HS-27A (cell line): ENCODE measurements at places on chromosomes 7 and 10.
A peak's percentile ranks its signal among the peaks of the same experiment; 100 is the strongest.

DNA sequence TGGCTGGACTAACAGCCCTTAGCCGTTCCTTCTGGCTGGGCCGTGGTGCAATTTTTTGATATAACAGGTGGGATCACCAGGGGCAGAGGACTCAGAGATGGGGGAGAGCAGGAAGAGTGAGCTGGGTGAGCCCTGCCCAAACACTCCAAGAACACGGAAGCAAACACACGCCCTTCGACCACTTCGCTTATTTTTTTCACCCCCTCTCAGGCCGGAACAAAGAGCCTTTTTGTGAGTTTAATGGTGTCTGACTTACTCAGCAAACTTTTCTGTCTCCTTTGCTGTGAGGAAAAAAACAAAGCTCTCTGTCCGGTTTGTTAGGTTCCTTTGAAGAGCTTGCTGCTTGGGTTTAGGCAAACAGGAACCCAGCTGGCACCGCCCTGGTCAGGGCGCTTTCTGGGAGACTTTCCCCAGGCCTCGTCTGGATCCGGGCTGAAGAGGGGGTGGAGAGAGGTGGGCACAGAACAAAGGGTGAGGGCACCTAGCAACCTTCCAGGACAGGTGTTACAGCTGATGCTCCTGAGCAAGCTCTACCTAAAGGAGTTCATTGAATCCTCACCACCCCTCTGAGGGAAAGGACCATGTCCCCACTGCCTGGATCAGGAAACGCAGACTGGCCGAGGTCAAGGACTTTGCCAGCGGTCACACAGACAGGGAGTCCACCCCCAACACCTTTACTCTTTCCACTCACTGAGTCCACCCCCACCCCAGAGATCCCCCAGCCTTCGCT, 23.3 kb downstream of the CALML3 start:
- DNase-seq, result no peak

DNA sequence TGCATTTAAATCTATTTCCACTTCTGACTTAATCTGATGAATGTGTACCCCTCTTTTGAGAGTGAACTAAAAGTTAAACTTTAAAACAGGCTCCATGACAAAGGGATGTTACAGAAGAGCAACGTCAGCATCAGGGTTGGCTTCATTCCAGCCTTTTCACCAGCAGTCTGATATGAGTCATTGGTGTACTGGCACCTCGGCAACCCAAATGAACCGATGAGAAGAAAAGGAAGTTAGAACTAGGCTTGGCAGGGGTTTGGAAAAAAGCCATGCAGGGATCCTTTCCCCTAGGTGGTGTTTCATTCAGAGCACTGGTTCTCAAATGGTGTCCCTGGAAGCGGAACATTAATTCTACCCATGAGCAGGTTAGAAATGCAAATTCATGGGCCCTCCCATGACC, 53.6 kb downstream of the SEC61G start:
- peak; percentile 5 for DNase-seq

GRCh38 chr10:28677888-28678686, 766 bp downstream of the BAMBI start:
- DNase-seq, result no peak

DNA sequence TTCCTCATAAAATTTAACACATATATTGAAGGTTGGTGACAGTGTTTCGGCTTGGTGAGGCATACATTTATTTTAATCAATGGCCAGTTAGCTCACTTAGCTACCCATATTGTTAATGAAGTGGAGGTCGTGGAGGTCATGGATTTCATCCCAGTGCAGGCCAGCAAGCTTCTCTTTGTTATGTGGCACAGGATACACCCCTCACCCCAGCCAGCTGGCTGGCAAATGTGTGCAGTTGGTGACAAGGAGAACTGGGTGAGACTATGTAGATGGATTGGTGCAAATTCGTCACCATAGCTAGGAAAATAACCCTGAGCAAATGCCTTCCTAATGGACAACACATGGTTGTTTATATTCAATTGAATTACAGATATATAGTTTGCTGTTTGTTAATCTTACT, 50.5 kb upstream of the FOXP2 start:
- DNase-seq, result no peak

DNA sequence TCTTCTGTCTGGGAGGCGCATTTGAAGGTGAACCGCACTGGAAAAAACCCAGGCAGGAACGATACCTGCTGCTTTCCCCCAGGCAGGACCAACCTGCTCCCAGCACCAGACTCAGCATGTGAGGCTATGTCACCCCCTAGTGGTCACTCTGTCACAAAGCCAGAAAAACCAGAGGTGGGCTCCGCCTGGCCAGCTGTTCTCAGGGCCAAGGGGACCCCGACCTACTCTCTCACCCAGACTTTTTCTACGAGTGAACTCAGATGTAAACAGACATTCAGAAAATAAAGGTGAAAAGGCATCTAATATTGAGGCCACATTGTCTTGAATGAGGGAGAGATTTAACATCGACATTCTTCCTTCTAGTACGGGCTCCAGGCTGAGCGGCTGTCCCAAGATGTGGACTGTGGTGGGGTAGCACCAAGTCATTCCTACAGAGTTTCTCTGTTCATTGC, 117.3 kb downstream of the PRKAG2 start:
- no peak for DNase-seq

DNA sequence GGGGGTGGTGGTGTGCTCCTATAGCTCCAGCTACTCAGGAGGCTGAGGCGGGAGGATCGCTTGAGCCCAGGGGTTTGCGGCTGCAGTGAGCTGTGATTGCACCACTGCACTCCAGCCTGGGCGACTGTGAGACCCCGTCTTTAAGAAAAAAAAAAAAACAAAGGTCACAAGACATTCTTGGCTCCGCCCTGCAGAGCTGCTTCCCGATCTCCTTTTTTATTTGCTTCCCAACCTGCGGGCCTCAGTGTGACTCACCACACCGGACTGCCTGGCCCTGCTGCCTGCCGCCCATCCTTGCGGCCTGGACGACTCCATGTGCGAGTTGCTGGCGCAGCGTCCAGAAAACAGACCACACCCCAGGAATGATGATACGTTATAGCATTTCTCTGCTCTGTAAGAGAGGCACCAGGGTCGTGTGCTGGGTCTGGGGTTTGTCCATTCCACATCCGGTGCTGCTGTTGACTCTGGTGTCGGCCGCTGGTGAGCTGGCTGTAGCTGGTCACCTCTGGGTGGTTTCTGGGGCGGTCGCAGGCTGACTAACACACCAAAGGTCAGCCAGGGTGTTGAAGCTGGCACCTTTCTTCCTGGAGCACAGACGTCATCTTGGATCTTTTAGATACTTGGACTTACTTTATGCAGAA, 123.6 kb downstream of the TCF7L2 start:
- DNase-seq, result peak; percentile 88

GRCh38 chr10:103736044-103736443, 119.3 kb downstream of the SH3PXD2A start:
- DNase-seq, result no peak

DNA sequence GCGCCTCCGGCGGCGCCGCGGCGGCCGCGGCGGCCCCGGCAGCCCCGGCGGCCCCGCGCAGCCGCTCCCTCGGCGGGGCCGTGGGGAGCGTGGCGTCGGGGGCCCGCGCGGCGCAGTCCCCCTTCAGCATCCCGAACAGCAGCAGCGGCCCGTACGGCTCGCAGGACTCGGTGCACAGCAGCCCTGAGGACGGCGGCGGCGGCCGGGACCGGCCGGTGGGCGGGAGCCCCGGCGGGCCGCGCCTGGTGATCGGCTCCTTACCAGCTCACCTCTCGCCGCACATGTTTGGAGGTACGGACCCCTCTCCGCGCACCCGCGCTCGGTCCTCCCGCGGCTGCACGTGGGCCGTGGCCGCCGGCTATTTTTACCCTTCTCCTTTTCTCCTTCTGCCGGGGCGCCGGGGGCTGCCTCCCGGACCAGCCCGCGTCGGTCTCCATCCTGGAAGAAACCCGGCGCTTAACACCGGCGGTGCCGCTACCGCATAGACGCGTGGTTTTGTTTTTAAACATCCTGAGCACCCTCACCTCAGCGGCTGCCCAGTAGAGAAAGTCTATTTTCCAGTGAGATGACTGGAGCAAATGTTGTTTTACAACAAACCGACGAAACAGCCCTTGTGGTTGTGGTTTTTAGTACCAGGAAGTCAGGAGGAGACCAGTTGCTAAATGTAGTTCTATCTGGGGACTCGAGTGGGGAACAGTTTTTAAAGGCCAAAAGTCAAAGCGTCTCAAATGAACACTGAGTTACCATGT, 1.3 kb downstream of the ZNRF2 start:
- no peak for DNase-seq

DNA sequence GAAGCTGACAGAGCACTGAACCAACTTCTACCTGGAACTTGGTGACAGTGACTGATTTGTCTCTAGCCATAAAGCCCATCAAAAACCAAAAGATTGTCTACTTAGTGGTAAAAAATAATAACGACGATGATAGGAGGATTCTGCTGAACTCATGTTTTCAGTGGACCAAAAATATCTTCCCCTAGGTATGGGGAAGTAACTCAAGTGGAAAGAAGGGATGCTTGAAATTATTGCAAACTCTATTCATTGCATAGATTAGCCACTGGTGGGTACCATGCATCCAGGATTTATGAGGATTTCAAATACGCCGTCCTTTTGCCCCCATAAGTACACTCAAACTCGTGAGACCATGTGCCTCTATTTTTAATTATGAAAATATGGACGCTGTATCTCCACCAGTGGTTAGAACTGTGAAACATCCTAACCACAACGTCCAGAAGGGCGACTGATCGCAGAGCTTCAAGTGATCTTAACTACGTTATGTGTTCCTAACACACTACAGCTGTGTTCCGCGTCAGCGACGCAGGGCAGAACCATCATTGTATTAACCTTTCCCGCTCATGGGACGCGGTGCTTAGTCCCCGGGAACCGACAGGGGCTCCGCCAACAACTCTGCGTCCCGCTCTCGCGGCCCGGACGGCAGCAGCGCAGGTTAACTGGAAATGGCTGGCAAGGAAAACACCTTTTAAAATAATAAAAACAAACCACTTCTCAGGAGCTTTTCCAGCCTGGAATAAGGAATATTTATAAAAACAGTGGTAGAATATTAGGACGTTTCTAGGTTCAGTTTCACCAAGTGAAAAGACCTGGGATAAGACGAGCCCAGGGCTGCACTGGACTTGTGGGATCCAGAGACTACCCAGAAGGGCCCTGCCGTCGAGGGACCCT, 776 bp downstream of the PEX1 start:
- no peak for DNase-seq

GRCh38 chr7:105682341-105683060, 101.2 kb upstream of the EFCAB10 start:
- no peak for DNase-seq

DNA sequence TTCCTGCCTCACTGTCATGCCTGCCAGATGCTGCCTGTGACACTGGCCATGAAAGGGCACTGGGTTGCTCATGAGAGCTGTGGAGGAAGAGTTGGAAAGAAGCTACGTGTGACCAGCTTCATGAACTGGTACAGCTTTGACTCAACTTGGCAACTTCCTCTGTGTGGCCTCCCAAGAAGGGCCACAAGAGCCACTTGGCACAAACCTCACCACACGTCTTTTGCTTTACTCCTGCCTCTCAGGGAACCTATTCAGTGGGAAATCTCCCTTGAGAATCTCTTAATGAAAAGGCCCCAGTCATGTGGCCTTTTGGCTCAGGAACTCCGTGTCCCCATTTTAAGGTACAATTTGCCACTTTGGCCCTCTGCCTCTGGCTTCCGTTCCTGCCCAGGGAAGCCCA, 54.5 kb downstream of the FRMD4A start:
- no peak for DNase-seq

GRCh38 chr10:12946372-12946771, 55.1 kb downstream of the CCDC3 start:
- no peak for DNase-seq

DNA sequence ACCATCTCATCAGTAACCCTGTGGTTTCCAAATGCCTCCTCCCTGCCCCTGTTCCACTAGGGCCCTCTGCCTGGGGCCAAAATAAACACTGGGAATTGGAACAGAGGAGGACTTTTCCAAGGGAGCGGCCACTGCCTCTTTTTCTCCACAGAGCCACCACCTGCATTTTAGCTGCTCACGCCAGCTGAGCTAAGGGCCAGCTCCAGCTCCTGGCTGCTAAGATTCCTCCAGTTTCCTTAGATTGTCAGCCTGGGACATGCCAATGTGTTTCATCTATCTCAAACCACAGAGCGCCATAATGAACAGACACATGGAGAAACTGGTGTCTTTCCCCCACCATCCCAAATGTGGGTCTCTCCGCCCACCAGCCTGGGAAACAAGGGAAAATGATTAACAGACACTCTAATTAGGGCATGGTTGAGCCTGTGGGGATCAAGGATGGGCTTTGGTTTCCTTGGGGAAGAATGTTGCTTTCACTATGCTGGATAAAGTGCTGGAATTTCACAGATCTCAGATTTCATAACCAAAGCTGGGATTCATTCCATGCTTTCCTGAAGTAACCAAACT, 52.2 kb downstream of the ASB13 start:
- DNase-seq, result no peak

DNA sequence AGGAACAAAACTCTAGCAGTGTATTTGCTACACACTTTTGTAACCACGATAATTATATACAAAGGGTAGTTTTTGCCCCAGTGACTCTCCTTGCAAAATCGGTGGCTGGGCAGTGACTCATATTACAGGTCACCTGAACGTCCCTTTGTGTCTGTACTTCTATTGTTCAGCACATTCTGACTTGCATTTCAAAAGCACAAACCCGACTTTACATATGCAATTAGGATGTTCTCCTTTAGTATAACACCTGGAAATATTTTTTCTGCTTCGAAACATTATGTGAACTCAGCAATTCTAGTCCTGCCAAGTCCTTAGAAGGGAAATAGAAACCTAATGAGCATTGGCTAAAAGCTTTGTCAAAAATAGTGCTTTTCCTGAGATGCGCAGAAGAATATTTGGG, 6.0 kb downstream of the PRR15 start:
- DNase-seq, result no peak

GRCh38 chr7:618539-619367, 99.1 kb upstream of the PDGFA start:
- no peak for DNase-seq

- DNase-seq, result no peak
Measured at GRCh38 chr7:96388166-96388565, 66.3 kb upstream of the SLC25A13 start.

DNA sequence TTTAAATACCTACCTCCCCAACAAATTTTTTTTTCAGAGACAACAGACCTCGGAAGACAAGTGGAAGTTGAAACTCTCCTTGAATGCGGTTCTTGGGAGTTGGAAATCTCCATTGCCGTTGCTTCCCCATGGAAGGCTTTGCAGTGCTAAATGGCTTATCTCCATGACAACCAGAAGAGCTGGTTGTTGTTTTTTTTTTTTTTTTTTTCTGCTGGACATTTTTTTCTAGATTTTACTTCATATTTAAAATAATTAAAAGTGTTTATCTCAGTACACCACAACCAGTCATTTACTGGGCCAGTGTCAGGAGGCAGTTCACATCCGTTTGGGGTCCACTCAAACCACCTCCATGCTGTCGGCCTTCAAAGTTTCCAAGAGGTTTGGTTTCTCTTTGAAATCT, 348.5 kb upstream of the PRKCQ start:
- DNase-seq, result no peak
